ENCODE measurements at places on chromosomes 4 and X. TPM values are rescaled to one million over a fixed set of nuclear protein-coding genes. Genes with fewer than 3 reads are reported as not detected.

LRCH2 gene
- total RNA-seq = 0.44 TPM

CTAG1A gene
- not detected for total RNA-seq

- H3K4me3 ChIP-seq = no peak overlapping the region
- no peak for DNase-seq
- no peaks in the 10 kb centered on the region for H3K4me1 ChIP-seq
- H3K27me3 ChIP-seq = no peaks in the 10 kb centered on the region
- no peaks in the 10 kb centered on the region for H3K36me3 ChIP-seq
- no peak overlapping the region for H3K27ac ChIP-seq
These were observed 4.5 kb downstream of the HPGD start for GRCh38 chr4:174517502-174518445.

DNA sequence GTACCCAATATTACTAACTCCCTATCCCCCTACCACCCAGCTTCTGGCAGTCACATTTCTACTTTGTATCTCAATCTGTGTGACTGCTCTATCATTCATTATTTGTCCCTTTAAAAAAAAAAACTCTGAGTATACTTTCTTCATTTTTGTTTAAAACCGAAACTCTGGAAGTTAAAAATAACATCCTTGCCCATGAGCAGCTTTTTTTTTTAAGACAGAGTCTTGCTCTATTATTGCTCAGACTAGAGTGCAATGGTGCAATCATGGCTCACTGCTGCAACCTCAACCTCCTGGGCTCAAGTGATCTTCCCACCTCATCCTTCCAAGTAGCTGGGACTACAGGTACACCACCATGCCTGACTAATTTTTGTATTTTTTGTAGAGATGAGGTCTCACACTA is 15.8 kb downstream of the UBE2K start:
- H3K4me1 ChIP-seq = no peaks in the 10 kb centered on the region
- DNase-seq = no peak
- H3K36me3 ChIP-seq = no peaks in the 10 kb centered on the region
- no peak overlapping the region for H3K27ac ChIP-seq
- H3K4me3 ChIP-seq = no peak overlapping the region

DNA sequence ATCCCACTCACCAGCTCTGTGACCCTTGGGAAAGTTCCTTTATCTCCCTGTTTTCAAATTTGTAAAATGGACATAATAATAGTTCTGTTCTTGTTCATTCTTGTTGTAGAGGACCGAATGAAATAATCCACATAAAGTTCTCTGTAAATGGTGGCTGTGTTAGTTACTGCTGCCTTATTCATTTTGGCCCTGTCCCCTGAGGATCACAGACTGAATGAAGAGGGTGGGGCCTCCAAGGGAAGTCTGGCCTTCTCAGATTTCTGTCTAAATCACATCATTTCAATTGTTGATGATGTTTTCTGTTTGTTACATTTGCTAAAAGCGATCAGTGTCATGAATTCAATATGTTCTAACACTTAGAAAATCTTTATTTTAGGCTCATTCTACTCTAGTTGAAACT is 117.9 kb downstream of the PPEF1 start:
- H3K36me3 ChIP-seq = no peaks in the 10 kb centered on the region
- no peak overlapping the region for H3K4me3 ChIP-seq
- DNase-seq = no peak
- no peak overlapping the region for H3K27ac ChIP-seq
- no peaks in the 10 kb centered on the region for H3K4me1 ChIP-seq

DNA sequence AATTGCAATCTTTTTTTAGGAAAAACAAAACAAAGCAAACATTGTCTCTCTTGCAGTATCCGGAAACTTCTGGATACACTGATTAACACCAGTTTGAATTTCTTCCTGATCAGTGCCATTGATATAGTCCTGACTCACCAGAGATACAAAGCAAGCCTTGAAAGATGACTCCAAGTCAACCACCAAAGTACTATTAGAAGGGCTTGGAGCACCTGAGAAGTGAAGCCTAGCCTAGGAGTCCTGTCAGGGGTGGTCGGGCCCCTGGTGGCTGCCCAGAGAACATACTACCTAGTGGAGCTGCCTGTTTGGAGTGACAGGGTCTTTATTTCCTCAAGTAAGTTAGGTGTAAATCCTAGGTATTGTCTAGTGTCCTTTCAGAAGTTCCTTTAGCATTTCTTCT is 593.2 kb downstream of the ZNF674 start:
- H3K27me3 ChIP-seq = no peaks in the 10 kb centered on the region
- H3K36me3 ChIP-seq = no peaks in the 10 kb centered on the region
- no peak overlapping the region for H3K27ac ChIP-seq
- no peak for DNase-seq
- H3K4me1 ChIP-seq = no peaks in the 10 kb centered on the region

All from colonic mucosa (tissue), 4 donors.